ENCODE measurements at places on chromosomes 5 and 9.

DNA sequence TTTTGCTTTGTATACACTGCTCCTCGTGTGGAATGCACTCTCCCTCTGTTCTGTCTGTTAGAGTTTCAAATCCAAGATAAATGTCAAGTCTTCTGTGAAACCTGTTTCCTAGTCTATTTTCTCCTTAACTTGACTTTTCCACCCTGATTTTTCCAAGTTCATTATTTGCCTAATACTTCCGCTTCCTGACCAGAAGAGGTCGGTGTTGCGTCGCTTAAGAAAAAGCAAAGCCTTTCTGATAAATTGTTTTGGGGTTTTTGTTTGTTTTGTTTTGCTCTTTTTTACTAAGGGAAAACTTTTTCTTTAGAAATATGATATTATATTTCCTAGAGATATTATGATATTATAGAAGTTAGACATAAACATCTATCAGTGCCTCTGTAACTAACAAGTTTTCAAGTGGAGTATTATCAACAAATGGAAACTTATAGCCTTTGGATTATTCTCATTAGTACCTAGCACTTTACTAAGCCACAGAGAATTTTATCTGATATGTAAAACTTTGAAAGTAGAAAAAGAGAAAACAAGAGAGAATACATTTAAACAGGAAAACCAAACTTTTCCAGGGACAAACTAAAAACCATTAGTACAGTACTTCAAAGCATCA is 55.8 kb downstream of the PHAX start:
- no peak for DNase-seq

- DNase-seq: no peak
Measured at GRCh38 chr9:76803083-76803482, 38.8 kb downstream of the PCA3 start.

DNA sequence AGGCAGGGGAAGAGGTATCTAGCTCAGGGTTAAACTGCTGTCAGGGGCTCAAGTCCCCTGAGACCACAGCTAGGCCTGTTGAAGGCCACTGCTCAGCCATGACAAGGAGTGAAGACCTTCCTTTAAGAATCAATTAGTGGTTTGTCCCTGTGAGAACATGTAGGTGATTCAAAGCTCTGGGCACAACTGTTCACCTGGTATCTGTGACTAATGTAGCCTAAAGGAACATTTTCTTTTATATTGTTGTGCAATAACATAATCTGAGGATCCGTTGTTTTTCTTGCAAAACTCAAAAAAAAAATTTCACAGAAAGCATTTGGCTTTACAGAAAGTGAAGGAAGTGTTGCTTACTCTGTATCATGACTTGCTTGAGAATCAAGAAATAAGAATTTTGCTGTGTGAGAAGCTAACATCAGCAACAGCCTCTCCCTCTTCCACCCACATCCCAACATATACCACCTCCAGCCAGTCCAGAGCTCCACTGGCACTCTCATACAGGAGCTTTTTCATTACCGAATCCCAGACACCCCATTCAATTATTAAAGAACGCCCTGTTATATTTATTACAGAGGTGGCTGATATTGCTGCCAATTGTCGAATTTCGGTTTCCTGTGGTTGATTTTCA is 807.0 kb downstream of the TLE4 start:
- DNase-seq: no peak

- no peak for DNase-seq
Measured at GRCh38 chr9:72542917-72543316, 21.5 kb downstream of the TMC1 start.

DNA sequence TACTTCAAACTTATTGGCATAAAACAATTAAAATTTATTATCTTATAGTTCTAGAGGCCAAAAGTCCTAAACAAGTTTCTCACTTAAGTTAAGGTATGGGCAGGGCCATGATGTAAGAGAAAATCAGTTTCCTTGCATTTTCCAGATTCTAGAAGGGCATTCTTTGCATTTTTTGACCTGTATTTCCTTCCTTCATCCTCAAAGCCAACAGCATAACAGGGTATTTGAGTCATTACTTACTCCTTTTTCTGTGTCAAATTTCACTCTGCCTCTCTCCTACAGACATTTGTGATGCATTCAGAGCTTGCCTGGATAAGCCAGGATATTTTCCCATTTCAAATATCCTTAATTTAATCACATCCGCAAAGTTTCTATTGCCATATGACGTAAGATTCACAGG is 1499.0 kb downstream of the EFNA5 start:
- no peak for DNase-seq

DNA sequence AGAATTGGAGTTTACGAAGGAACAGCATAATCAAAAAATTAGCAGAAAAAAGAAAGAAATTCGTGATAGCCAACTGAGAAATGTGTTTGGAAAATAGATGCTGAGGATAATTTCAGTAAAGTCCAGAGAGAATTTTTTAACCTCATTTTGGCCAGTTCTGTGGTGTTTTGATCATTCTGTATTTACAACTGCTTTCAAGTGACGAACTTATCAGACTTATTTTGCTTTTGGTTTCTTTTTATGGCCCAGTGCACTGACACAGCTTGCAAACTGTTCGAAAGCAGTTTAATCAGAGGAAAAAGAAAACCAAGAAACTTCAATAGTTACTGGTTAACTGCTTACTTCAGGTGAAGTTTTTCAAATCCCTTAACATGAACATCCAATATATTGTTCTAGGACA is 1.9 kb downstream of the SDHA start:
- no peak for DNase-seq

GRCh38 chr5:151499501-151500035 is 52.2 kb downstream of the SLC36A1 start:
- DNase-seq: no peak

- no peak for DNase-seq
Measured at GRCh38 chr9:32371279-32371678, 13.2 kb upstream of the ACO1 start.
